ENCODE measurements at places on chromosomes 2 and 18. TPM values are rescaled to one million over a fixed set of nuclear protein-coding genes. Genes with fewer than 3 reads are reported as not detected.

Gene EVA1A
- 13.4 TPM for total RNA-seq

Gene MAPK4
- not detected for total RNA-seq

Gene AMER3
- not detected for total RNA-seq

Gene SETBP1
- 2.8 TPM for total RNA-seq

Gene COL5A2
- 785 TPM for total RNA-seq

Gene CRYBA2
- not detected for total RNA-seq

Gene CELF4
- total RNA-seq: not detected

Gene KCNG2
- 4.7 TPM for total RNA-seq

Gene SERPINB11
- not detected for total RNA-seq

Gene PLA2R1
- total RNA-seq: 10.0 TPM

Gene GEN1
- total RNA-seq: 3.1 TPM

Gene RUFY4
- not detected for total RNA-seq

Gene CCDC74B
- 6.5 TPM for total RNA-seq

All from smooth muscle cell of bladder (primary cell).